ENCODE measurements at places on chromosomes 16 and 17.
A peak's percentile ranks its signal among the peaks of the same experiment; 100 is the strongest.

DNA sequence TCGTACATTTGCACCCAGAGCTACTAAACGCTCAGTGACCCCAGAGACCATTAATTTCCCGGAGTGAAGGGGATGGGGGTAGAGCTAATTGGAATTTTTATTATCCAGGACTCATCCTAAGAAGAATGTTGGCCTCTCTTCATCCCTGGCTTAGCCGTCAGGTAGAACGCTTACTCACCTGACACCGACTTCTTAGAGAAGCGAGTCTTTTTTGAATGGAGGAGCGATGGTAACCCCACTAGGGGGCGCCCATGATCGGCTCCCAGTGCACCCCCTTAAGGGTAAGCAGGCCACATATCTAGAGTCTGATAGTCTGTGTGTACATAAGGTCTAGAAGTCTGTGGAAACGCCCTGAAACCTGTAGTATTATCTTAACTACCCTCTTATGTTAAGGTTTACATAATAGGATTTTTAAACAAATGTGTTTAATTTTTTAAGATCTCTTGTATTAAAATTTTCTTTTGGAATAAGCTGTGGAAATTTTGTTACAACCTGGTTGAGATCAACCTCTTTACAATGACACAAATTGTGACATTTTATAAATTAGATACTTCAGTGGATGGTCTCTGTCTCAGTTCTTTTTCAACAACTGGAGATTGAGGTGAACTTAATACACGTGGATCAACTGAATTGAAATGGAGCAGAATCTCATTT is 229.8 kb downstream of the CPPED1 start:
- peak; percentile 79 for DNase-seq

DNA sequence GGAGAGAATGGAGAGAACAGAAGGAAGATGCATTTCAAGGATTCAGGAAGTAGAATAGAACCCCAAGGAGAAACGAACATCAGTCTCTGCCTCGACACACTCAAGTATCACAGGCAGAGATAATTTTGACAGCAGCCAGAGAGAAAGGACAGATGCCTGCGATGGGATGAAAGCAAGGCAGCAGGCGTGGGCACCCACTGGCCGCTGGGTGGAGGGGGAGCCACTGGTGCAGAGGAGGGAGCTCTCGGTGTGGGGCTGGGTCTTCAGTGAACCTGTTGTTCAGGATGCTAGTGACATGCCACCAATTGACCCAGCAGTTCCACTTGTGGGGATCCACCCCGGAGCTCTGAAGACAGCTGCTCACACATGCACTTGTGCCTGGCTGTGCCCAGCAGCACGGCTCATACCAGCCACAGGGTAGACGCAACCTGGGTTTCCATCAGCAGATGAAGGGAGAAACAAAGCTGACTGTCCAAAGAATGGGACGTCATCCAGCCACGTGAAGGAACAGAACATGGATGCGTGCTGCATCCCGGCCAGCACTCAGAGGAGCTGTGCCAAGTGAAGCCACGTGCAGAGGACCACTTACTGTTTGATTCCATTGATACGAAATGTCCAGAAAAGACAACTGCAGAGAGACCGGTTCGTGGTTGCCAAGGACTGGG is 127.0 kb downstream of the BANP start:
- DNase-seq, result no peak

- no peak for DNase-seq
These were observed 24.7 kb upstream of the CIITA start for GRCh38 chr16:10852286-10852685.

- no peak for DNase-seq
These were observed 43.4 kb upstream of the SLC38A10 start for GRCh38 chr17:81338274-81339190.

- no peak for DNase-seq
These were observed 43.1 kb downstream of the PIK3R5 start for GRCh38 chr17:8922451-8922850.

DNA sequence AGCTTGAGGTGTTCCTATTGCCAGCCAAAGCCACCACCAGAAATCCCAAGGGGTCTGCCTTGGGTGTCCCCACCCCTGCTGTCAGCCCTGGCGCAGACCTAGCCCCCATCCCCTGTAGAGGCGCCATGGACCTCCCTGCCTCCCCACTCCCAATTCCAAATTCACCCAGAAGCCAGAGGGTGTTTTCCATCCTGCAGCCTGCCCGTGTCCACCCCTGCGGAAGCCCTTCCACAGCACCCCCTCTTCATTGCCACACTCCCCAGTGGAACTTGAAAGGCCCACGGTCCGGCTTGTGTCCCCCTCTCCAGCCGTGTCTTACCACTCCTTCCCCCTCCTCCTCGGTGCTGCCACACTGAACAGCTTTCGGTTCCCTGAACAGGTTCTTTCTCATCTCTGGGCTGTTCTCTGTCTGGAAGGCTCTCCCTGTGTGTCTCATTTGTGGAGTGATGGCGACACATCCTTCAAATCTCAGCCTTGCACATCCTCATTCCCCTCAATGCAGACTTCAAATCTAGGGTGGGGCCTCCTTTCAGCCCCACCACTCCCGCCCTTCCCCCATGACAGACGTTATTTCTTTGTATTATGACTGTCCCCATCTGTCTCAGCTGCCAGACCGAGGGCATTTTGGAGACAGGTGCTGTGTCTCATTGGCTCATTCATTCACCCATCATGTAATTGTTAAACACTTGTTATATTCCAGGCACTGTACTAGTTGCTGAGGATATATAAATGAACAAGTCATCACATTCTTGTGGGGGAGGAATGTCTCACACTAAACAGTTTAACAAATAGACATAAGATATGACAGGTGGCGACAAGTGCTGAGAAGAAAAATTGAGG is 36.3 kb downstream of the ADGRG5 start:
- no peak for DNase-seq

DNA sequence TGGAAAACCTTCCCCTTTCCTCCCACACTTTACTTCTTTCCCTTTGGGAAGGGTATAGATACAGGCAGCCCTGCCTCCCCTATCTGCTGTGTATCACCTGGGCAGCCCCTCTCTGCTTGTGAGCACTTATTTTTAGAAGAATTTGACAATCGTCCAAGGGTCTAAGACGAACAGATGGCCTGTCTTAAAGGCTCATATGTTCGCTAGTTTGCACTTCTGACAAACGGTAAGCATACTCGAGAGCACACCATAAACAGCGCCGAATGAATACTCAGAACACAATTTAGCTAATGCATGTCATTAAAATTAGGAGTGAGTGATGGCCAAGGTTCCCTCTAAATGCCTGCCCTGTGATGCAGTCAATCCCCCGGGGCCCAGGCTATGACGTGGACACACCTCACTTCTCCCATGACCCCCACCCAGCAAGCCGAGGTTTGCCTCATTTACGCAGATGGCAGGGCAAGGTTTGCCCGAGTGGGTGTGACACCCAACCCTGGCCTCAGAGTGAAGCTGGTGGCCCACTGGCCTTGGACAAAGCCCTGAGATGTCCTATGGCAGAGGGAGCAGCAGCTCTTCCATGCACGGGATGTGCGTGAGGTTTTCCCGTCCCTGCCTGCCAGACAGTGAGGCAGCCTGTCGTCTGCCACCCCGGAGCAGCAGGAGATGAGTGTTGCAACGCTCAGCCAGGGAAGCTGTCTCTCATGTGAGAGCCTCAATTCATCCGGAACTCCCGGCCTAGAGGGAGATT is 125.2 kb downstream of the C16orf78 start:
- DNase-seq, result no peak

- DNase-seq, result no peak
These were observed 37.1 kb downstream of the TMEM11 start for GRCh38 chr17:21176773-21177395.

GRCh38 chr16:85475233-85475632 is 137.9 kb upstream of the GSE1 start:
- DNase-seq, result no peak

DNA sequence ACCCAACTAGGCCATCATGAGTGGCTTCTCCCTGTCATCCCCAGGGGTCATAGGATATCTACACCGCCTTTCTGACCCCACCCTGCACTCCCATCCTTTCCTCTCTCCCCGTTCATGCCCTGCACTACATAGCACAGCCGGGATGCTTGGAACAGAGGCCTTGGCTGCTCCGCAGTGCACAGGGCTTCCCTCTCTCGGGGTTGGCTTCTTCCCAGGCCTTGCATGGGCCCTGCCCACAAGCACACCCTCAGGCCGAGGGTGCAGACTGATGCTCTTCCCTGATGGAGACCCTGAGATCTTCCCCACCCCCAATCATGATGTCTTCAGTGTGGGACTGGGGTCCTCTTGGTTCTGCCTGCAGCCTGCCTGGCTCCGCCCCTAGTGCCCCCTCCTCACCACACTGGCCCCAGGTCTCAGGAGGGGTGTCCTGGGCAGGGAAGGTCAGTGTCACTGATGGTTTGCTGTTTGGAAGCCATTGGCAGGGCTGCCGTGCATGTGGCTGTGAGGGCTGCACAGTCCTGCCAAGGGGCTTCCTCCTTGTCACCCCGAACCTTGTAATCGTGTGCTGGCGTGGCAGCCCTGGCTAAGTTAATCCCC is 14.3 kb upstream of the NAGLU start:
- no peak for DNase-seq

- DNase-seq, result no peak
These were observed 14.3 kb downstream of the PRCD start for GRCh38 chr17:76554131-76554530.

- DNase-seq, result no peak
These were observed 596 bp downstream of the OR1F1 start for GRCh38 chr16:3188675-3188924.
